Stimulated activated CD4-positive, alpha-beta T cell treated with anti-CD3 and anti-CD28 coated beads, Interleukin-1b, Interleukin-23, amount 100 ng/mL, for 1 hour (primary cell): ENCODE measurements at places on chromosomes 7 and 10.

GRCh38 chr10:88262591-88263234 lies 320.4 kb downstream of the RNLS start:
- no peak for DNase-seq

DNA sequence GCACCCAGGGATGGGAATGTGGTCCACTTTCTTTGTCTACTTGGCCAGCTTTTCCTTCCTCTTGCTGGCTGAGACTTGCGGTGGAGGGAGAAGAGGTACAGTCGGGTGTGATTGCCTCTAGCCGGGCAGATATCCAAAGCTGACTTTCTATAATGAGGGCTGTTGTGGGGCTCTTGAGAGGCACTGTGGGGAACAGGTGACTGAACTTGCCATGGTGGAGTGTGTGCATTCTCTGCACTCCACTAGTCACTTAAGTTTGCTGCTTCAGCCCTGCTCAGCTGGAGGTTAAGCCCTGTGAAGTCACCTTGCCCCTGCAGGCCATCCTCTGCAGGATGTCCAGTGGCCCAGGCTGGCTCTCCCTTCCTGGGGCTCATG lies 116.6 kb downstream of the AOAH start:
- DNase-seq, result no peak

DNA sequence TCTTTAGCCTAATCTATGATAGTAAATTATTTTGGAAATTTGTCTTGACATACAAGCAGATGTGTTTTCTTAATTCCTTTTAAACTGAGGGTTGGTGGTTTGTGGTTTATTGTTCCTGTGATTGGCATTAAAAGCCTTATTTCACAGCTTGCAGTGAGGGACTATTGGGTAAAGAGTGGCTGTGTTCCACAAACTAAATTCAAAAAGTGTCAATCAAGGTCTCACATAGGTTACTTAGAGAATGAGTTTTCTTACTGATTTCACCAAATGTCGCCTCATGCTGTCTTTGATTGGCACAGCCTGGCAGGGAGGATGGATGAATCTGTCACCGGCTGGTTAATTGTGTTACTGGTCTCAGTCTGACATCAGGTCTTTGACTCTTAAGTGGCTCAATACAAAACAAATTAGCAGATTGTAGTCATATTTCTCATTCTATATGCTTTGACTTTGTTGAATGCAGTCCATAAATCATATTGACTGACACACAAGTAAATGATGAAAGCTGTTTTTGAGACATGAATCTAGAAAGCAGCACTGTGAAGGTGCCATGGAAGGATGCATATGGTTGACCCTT lies 66.8 kb upstream of the CYP26C1 start:
- no peak for DNase-seq

DNA sequence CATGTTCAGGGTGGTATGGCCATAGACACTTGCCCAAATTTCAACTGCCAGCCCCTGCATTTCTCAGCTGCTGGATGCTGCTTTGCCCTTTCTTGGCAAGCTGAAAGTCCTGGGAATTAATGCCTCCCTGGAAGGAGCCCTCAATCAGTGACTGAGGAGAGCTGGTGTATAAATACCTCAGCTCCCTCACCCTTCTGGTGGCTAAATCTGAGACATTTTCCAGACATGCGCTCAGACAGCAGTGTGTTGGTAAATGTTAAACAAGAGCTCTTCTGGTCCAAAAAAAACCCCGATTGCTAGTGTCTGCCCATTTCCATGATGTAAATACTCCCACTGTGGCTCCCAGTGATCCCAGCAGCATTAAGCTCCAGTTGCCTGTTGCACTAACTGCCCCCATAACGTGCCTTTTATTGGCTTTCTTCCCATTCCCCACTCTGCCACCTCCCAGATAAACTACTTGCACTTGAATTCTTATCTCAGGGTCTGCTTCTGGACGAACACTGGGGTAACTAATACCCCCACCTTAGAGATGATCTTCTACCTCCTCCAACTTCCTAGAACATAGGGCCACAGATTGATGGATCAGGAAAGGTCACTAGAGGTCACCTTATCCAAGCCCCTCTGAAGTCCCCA lies 6.7 kb upstream of the MYH16 start:
- DNase-seq, result no peak

DNA sequence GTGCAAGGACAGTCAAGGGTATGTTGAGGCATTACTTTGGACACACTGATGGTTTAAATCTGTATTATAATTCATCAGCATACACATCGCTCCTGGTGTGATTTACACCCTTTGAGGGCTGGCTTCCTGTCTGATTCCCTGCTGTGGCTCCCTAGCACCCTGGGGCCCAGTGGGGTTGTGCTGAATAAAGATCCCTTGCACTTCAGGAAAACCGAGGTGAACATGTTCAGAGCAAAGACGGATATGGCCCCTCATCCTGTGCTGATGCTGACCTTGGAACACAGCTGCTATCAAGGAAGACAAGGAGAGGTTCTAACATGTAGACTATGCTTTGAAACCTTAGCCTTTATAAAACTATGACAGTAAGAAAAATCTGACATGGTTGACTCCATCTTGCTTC lies 84.6 kb upstream of the UNC5B start:
- no peak for DNase-seq

- DNase-seq, result no peak
These were observed 59.8 kb downstream of the ENTPD1 start for GRCh38 chr10:95815701-95816240.

- DNase-seq, result no peak
These were observed 827.6 kb upstream of the AUTS2 start for GRCh38 chr7:68770649-68771048.
